ENCODE measurements at places on chromosomes 7 and 10.

DNA sequence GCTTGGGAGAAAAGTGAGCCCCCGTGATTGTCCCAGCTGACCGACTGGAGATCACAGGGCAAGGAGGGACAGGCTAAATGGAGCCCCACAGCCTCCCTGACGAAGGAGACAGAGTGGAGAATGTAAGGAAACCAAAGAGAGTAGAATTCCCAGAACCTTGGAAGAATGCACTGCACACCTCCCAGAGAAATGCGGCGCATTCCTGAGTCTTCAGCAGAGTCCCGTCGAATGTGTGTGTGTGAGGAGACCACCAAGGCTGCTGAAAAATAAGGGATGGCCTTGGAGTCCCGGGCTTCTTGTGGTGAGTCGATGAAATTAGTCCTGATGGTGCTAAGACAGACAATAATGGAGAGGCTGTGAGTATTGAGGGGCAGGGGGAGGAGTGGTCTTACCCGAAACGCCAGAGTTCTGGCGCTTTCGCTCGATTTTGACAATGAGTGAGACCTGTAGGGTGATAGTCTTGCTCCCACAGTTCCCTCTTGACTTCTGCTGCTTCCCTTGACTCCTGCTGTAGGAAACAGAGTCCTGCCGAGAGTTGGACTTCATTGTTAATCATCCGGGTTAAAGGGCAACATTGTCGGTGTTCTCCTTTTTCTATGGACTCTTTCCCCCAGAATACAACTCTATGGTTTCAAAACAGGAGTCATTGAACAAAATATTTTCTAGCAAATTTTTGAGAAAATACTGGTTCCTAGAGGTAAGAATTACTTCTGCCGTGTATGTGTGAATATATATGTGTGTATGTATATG lies 103.2 kb downstream of the CNNM2 start:
- DNase-seq = no peak

GRCh38 chr7:82741493-82741892 lies 297.9 kb upstream of the CACNA2D1 start:
- DNase-seq = no peak

- DNase-seq = no peak
Observed at GRCh38 chr10:15809450-15809849, 50.9 kb downstream of the MINDY3 start.

DNA sequence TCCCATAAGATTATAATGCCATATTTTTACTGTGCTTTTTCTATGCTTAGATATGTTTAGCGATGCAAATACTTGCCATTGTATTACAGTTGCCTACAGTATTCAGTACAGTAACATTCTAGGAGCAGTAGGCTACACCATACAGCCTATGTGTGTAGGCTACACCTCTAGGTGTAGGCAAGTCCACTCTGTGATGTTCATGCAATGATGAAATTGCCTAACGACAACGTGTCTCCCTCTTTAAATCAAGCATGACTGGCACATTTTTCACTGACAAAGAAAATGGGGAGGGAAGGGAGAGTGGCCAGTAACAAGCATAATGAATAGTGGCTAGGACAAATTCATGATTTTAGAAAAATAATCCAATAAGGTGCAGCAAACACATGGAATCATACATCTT lies 1.7 kb downstream of the NCAPG2 start:
- no peak for DNase-seq

- DNase-seq = no peak
Observed at GRCh38 chr7:48962821-48963505, 38.6 kb downstream of the CDC14C start.

- DNase-seq = peak; percentile 20
Observed at GRCh38 chr7:139772873-139773272, 4.9 kb downstream of the HIPK2 start.

DNA sequence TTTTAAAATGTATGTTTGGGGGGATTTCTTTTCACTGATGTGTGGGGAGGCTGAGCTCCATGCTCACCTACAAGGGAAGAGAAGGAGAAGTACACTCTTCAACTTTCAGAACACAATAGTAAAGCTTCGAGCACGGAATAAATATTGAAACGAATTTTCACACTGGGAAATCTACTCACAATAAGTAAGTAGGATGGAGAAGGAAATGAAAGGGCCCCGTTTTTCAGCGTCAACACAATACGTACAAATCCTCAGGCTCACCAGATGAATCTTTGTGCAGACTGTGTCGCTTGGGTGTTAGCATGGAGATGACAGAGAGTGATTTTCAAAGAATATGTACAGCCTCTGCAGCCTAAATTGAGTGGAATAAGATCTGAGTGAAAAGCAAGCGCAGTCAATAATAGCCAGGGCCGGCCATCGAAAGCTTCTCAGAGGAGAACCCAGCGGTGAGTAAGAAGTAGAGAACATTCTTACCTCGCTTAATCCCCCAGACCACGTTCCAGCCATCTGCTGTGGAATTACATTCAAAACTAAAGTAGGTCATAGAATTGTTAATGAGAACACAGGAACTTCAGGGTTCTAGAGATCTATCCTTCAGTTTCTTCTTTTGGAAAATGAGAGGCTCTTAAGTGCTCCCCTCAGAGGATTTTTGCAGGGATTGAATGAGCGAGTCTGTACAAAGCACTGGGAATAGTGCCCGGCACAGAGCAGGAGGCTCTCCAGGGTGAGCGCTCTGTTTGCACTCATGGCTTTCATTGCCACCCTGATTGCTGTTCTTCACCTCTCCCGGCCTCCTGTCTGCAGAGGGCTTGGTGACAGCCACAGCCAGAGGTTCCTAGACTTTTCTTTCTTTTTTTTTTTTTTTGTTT lies 292.8 kb downstream of the SFMBT2 start:
- DNase-seq = no peak

GRCh38 chr10:15817409-15818046 lies 42.8 kb downstream of the MINDY3 start:
- DNase-seq = no peak

DNA sequence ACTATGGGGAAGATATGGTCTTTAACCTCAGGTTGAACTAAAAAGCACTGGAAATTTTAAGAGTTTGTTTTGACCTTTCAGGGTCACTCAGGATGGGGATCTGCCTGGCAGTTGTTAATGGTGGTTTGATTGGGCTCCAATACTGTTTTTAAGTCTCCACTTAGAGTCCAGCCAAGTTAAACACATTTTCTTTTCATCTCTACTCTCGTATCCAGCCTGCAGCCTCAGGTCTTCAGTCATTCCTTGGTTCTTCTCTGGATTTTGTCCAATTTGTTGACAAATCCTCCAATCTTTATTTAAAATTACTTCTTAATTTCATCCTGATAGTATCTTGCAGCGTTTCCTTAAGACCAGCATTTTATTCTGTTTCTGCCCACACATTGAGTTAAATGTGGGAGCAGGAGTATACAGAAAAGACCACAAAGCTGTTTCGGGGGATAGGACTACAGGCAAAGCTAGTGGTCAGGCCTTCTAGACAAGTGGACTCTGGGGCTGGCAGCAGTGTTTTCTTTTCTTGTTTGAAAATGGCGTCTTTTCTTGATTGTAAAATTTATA lies 133.2 kb upstream of the INHBA start:
- DNase-seq = no peak

GRCh38 chr7:65796205-65796604 lies 76.7 kb upstream of the VKORC1L1 start:
- no peak for DNase-seq

GRCh38 chr10:79387974-79388850 lies 40.9 kb downstream of the PPIF start:
- no peak for DNase-seq

DNA sequence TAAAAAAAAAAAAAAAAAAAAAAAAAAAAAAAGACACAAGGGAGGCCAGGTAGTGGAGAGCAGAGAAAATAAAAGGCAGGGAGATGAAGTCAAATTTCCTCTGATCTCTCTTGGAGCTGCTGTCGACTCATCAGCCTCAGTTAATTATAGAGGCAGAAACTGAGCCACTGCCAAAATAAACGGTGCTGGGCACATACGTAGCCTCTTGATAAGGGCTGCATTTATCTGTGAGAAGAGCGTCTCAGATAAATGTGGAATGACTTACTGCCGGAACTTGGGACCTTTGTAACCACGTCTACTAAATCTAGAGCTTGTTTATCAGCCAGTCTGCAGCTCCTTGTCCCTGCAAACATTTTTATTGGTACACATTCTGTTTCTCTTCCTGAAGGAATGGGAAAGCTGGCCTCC lies 162.3 kb downstream of the BAMBI start:
- DNase-seq = no peak

GRCh38 chr10:86124734-86125133 lies 241.9 kb downstream of the GRID1 start:
- DNase-seq = no peak

DNA sequence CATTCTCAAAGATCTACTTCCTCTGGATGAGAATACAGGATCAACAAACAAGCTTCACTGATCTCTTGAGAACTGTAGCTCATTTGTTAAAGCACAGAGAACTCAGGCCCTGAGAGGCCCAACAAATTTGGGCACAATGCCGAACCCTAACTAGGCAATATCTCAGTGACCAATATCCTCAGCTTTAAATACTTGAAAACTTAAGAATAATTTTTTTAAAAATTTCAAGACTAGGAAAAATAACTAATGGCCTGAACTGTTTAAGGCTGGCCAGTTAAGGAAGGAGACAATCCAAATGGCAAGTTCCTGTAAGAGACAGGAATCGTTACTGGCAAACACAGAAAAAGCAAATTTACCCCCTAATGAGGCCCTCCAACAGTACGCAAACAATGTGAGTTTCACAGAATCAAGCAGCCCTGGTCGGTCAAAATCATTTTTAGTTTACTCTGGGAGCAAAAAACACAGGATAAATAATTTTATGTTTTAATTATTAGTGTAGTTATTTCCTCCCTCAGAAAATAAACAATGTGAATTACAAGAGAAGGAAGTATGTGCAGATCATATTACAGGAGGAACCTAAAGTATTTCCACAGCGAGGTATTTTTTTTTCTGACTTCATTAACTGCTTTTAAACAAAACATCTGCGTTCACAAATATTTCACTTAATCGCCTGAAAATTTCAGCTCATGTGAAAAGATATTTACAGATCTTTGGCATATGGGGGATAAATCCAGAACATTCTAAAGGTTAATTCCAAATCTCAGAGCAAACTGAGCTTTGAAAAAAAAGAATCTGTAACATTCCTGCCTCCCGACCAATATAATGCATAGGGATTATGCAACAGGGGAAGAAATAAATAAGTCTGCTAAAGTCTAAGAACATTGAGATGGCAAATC lies 39.5 kb downstream of the NT5C2 start:
- DNase-seq = no peak

DNA sequence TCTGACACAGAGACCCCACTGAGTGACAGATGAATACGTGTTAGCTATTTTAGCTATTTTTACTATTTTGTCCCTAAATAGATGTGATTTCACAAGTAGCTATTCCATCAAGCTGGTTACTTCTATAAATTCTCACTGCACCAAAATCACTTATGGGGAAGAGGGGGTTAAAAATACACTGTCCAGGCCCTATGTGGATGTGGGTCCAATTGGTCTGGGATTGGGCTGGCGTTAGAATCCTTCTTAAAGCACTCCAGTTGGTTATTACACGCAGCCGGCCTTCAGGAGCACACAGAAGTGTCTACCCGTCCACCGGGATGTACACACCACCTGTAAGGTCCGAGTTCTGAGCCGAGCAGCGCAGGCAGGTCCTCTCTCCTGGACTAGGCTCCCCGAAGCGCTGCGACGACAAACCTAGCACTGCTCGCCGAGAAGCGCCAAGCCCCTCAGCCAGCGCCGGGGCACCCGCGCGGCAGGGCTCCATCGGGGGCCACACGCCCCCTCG lies 222.3 kb upstream of the MKLN1 start:
- DNase-seq = no peak

- DNase-seq = no peak
Observed at GRCh38 chr7:96380111-96380512, 58.2 kb upstream of the SLC25A13 start.

DNA sequence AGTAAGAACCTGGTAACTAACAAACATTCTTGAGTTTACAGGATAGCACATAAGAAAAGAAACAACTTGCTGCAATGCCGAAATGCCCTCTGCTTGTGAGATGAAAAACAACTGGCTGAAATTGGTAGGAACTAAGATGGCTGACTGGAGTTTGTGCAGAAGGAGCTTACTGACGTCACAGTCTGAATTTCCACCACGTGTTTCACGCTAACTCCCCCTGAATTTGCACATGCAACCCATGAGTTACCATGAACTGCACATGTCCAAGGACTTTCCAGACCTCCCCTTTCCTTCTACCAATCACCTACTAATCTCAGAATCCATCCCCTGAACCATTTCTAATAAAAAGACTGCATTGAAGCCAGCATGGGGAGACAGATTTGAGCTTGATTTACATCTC lies 86.3 kb upstream of the KCND2 start:
- no peak for DNase-seq

DNA sequence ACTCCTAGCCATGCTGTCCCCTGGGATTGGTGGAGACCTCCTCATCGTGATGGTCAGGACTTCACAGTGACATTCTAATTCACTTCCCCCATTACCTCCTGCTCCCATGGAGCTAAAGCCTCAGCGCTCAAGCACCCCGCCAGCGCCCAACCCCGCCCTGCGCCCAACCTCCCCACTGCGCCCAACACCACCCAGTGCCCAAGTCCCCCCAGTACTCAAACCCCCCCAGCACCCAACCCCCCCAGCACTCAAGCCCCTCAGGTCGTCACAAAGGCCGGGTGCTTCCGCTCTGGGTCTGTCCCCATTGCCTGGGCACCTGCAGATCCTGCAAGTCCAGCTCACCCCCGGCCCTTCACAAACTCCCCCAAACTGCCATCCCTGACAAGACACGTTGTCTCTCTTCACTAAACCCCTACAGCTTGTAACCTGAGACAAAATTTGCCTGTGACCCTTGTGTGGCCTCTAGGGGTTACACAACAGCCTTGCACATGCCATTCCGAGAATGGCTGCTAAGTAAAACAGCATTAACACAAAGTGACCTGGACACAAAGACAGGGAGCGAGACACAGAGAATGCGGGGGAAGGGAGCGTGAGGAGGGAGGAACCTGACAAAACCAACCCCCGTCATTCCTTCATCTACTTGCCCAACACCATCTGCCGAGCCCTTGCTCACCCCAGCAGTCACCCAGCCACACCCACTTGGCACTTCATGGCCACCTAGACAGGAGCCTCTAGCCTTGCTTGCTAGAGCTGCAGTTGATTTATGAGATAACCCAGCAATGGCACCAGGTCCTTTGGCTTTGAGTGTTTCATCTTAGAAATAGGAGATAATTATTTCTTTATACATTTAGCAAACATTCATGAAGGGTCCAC lies 107.8 kb downstream of the ADARB2 start:
- DNase-seq = no peak

- DNase-seq = no peak
Observed at GRCh38 chr7:113521468-113521867, 397.3 kb downstream of the PPP1R3A start.

GRCh38 chr7:43071604-43072003 lies 40.8 kb upstream of the HECW1 start:
- DNase-seq = peak; percentile 45

Data from activated CD8-positive, alpha-beta T cell treated with anti-CD3 and anti-CD28 coated beads for 36 hours (primary cell).